ENCODE measurements at places on chromosomes 5 and 9.

DNA sequence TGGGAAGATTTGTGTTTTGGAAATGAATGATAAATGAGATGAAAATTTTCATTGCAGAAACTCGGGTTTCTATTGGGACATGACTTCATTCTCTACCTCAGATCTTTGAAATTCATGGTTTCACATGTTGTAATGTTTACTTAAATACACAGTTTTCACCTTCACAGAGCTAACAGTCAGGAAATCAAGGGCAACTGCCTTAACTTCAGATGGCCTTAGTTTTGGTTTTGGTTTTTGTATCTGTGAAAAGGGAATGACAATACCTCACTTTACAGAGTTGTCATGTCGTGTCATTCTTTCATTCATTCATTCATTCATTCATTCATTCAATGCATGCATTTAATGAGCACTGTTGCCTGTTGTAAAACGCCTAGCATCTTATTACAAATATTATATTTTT lies 41.9 kb downstream of the NIM1K start:
- DNase-seq: no peak

- DNase-seq: no peak
Observed at GRCh38 chr9:126295516-126295915, 31.1 kb upstream of the MVB12B start.

- DNase-seq: no peak
Observed at GRCh38 chr5:59123595-59124561, 541.0 kb downstream of the RAB3C start.

DNA sequence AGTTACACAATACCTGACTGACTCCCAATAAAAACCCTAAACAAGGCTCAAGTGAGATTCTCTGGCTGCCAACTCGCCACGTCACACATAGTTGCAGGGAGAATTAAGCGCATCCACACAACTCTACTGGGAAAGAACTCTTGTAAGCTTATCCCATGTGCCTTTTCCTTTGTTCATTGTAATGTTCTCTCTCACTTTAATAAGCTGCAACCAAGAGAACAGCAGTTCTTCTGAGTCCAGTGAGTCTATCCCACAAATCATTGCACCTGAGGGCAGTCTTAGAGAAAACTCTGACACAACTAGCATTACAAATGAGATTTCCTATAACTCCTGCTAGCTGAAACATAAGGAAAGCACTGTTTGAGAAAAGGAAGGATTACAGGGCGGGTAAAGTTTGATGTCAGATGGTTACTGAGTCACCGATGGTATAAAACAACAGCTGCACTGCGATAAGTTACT lies 27.4 kb downstream of the CENPK start:
- peak; percentile 96 for DNase-seq

GRCh38 chr5:96150007-96150406 lies 188.4 kb upstream of the ELL2 start:
- DNase-seq: no peak

DNA sequence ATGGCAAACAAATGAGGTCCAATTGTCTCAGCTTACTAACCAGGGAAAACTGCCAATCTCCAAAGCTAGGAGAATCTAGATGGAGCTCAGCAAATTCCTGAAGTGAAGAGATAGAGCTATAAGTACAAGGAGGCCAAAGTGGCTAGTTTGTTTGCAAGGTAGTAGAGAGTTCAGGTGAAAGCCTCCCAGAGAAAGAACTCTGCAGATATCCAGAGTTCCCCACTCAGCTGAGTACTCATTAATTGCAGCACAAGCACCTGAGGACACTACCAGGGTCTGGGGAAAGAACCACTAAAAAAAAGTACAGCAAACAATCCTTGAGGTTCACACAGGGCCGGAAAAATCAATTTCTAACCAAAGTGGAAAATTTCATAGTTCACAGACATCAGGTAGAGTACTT lies 250.9 kb downstream of the TMEM232 start:
- DNase-seq: no peak

- no peak for DNase-seq
Observed at GRCh38 chr9:9670454-9670853, 942.3 kb downstream of the PTPRD start.

- peak; percentile 95 for DNase-seq
Observed at GRCh38 chr9:84990416-84990815, 320.9 kb downstream of the NTRK2 start.

DNA sequence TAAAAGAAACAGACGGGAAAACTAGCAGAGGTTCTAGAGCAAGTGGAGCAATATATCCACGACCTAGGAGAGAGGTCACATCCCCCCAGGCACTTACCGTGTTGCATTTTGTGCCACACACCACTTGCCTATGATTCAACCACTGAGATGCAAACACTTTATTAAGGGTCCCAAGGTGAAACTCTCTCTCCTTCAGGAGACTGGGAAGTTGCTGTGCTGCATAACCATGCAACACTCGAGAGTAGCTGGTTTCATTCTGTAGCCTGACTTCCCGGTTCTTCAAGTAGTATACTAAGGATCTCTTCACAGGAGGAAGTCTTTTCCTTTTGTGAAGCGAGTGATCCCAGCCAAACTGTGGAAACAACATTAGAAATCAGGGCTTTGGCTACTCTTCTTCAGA lies 1.6 kb downstream of the DCAF12 start:
- no peak for DNase-seq

GRCh38 chr5:109610581-109610980 lies 79.1 kb upstream of the MAN2A1 start:
- DNase-seq: no peak

DNA sequence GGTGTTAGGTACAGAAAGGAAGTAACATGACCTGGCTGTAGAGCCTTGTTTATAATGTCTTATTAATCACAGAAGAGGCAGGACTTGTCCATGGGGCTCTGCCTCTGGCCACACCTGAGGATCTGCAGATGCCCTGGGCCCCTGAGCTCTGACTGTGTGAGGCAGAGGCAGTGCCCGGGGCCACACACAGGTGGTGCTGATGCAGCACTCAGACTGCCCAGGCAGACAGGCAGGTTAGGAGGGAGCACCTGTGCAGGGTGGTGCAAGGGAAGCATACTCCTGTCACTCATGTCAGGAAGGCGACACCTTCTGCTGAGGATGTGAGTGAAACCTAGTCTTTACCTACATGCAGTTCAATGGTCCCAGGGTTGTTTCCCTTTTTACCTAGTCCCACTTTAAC lies 88.7 kb downstream of the CFAP90 start:
- DNase-seq: no peak

DNA sequence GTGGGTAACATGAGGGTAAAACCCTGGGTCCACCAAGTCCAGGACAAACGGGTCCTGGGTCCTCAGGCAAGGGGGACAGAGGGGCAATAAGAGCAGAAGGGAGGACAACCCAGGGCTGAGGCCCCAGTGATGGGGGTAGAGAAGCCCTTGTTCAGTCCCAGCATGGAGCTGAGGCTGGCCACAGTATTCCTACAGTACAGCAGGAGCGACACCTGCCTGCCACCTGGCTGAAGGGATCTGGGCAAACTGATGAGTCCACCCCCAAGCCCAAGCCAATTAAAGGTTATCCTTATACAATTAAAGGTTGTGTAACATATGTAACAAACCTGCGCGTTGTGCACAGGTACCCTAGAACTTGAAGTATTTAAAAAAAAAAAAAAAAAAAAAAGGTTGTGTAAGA lies 97.7 kb upstream of the LRRTM2 start:
- DNase-seq: no peak

GRCh38 chr5:172336676-172337285 lies 53.2 kb upstream of the UBTD2 start:
- DNase-seq: no peak

GRCh38 chr5:143938230-143938629 lies 126.3 kb downstream of the HMHB1 start:
- no peak for DNase-seq

DNA sequence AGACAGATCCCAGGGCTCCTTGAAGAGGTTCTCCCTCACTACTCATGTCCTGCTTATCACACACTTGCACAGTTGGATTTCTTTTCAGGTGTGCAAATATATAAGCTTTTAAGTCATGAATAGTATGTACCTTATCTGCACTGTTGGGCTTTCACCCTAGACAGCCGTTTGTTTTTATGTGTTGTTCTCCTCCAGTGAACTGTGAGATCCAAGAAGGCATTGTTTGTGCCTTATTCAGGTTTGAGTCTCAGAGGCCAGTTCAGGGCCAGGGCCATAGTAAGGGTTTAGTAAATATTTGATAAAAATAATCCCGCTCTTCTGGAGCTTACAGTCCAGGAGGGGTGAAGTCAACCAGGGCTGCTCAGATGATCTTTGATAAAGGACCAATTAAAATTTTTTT lies 480.0 kb downstream of the TMEM38B start:
- DNase-seq: no peak

- no peak for DNase-seq
Observed at GRCh38 chr9:135081731-135082130, 5.7 kb upstream of the OLFM1 start.

- DNase-seq: no peak
Observed at GRCh38 chr9:121206516-121207370, 5.1 kb upstream of the RAB14 start.

- no peak for DNase-seq
Observed at GRCh38 chr5:150593996-150594395, 46.5 kb upstream of the SYNPO start.

GRCh38 chr9:78893774-78894401 lies 597.0 kb downstream of the PSAT1 start:
- no peak for DNase-seq

- DNase-seq: no peak
Observed at GRCh38 chr9:22147813-22148527, 138.9 kb upstream of the CDKN2B start.

GRCh38 chr9:33628865-33629410 lies 104.9 kb downstream of the ANKRD18B start:
- DNase-seq: no peak

DNA sequence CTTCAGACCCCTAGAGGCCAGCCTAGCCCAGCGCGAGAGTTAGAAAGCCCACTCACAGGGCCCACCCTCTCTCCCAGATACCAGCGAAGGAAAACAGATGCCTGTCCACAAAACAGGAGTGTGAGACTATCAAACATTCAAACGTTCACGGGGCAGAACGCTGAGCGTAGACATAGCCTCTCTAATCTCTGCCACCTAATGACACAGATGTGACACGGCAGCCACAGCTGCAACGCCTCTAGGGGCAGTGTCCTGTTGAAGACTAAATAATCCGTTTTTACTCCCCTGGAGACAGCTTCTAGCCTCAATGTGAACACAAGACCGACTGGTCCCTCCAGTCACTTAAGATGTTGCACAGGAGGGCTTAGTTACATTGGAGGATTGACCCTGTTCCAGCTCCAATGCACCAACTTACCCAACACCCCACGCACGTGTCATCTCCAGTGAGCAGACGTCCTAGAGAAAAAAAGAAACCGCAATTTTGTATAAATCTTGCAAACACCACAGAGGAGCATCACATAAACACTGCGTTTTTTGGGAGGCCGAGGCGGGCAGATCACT lies 14.3 kb downstream of the DIPK1B start:
- DNase-seq: no peak

GRCh38 chr9:127776195-127776923 lies 2.1 kb downstream of the SH2D3C start:
- no peak for DNase-seq

DNA sequence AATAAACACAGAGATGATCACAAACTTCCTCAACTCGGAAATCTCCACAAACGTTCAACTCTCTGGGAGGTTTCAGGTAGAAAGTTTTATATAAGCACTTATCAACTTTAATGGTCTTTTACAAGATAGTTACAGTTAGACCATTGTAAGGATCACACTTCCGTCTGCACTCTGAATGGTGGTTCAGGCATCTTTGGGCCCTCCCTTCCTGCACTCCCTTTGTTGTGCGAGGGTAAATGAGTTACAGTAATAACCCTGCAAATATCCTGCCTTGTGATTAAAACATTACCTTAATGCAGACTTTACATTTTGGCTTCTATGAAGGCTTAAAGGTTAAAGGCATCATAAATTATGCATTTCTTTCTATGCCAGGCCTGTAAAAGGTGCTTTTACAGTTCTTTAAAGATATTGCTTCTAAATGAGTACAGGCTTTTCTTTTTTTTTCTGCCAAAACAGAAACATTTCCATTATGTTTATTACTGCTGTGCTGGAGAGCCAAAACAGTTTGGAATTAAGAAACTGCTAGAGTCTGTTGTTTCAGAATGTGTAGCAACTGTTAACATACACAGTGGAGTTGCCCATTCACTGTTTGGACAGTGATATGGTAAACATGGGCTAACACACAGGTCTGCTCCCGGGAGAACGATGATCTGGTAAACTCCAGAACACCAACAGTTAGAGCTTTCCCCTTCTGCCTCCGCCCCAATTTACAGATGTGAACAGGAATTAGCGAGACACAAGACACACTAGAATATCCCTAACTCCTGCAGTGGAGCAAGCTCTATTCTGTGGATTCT lies 1.1 kb downstream of the PRUNE2 start:
- no peak for DNase-seq

GRCh38 chr9:96619124-96619465 lies 548 bp downstream of the CDC14B start:
- DNase-seq: no peak

GRCh38 chr5:134175921-134176510 lies 734 bp downstream of the SKP1 start:
- peak; percentile 8 for DNase-seq

DNA sequence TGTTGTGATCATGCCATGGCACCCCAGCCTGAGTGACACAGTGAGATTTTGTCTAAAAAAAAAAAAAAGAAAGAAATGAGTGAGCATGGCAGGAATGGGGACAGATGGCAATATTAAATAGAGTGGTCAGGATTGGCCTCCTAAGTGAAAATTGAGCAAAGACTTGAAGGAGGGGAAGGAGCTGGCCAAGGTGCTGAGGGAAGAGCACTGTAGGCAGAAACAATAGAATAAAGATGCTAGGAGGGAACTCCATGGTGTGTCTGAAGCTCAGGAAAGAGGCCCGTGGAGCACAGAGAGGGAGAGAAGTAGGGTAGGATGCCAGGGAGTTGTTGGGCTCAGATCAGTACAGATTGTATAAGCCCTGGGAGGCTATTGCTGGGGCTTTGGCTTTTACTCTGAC lies 64.4 kb upstream of the PCAT7 start:
- DNase-seq: no peak

DNA sequence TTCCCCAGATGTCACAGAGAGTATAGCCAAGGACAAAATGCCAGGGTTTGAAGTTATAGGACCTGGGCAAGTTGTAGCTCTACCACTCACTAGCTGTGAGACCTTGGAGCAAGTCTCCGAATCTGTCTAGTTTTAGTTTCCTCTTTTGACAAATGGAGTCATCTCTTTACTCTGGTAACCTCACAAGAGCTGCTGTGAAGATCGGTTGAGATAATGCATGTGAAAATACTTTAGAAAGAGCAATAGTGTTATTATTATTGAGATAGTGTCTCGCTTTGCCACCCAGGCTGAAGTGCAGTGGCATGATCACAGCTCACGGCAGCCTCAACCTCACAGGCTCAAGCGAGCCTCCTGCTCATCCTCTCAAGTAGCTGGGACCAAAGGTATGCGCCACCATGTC lies 117.9 kb upstream of the NR5A1 start:
- no peak for DNase-seq

- no peak for DNase-seq
Observed at GRCh38 chr5:104297076-104297475, 734.5 kb upstream of the NUDT12 start.
